COLO829 (cell line): ENCODE measurements at places on chromosomes 3 and 15.

DNA sequence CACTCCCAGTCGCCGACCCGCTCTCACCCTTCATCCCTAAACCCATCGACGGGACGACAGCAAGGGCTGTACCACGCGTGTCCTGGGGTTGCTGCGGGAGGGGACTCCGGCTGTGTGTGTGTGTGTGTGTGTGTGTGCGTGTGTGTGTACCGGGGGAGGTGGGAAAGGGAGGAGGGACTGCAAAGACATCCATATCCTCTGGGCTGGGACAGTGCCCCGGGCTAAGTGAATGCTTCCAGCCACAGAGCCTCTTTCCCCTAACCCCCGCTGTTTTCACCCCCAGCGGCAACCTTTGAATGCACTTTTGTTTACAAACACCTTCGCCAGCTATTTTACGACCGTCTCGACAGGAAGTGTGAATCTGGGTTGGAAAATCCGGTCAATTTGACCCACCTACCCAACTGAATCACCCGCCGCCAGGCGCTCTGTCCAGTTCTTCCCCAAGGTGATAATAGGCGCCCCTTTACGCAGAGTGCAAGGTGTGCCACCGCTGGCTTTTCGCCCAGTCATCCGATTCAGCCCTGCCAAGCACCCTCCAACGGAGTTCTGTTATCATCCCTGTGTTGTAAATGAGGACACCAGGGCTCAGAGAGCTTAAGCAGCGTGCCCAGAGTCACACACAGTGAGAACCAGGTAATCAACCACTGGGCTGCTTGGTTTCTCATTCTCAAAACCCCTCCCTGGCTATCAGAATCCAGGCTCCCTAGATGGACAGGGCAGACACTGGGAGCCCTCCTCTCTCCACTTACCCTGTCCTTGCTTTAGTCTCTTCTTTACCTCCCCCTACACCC lies 739 bp upstream of the AMOTL2 start:
- no peak for DNase-seq

- no peak for DNase-seq
Observed at GRCh38 chr15:52698514-52698913, 19.3 kb upstream of the ATOSA start.

DNA sequence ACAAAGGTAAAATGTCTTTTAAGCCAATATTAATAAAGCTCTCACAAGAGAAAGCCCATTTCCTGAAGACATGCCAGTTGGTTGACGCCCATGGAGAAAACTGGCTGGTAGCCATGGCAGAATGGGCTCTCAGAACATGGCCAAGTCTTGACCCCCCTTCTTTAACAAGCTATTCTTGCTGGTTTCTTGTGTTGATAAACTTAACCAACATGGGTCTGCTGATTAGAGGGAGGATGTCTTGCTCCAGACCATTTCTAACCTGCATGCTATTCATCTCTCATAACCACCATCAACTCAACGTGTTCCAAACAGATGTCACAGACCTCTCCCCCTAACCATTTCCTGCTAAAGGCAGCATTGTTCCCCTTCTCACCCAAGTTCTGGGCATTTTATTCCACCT lies 25.7 kb downstream of the NTRK3 start:
- DNase-seq, result no peak

DNA sequence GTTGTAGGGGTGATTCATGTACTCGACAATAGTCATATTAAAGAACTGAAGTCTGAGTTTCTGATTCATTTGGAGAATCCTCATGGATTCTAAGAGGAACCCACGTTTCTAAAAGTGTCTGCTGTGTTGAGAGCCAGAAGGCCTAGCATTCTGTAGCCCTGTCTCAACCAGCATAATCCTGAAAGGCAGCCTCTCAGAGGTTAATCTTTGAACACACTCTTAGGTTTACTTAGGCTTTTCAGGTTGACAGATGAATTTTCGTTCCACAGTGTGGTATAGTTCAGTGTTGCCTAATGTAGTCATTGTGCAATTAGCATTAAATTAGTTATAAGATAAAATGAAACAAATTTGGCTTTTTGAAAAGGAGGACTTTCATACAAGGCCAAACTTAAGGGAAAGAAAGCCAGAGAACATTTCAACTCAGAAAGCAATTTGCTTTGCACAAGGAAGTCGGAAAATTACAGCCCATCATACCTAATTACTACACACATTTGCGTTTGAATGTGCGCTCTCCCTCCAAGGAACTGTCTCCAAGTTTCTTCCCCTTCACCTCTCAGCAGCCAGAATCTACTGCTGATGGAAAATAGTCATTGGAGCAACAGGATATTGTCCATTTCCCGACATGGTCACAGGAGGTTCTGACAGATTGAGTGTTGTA lies 42.0 kb downstream of the AGBL1 start:
- no peak for DNase-seq

DNA sequence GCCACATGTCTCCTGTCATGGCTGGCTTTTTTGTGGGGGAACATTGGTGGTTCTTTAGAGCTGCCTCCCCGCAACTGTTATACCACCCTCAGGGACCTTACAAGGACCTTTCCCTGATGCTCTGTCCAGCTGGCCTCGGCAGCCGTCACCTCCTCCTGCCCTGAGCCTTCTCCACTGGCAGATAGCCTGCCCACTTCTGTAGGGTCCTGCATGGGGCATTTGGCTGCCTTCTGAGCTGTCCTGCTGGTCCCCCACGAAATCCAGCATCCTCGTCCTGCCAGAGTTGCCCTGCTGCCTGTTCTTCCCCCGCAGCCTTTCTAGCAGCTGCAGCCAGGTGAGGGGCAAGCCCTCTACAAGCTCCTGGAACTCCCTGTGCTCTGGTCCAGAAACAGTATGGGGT lies 86.2 kb downstream of the USP13 start:
- no peak for DNase-seq

- no peak for DNase-seq
Observed at GRCh38 chr3:133575086-133575485, 1.6 kb downstream of the CDV3 start.

- DNase-seq, result no peak
Observed at GRCh38 chr15:83993591-83993990, 242.0 kb upstream of the GOLGA6L4 start.

DNA sequence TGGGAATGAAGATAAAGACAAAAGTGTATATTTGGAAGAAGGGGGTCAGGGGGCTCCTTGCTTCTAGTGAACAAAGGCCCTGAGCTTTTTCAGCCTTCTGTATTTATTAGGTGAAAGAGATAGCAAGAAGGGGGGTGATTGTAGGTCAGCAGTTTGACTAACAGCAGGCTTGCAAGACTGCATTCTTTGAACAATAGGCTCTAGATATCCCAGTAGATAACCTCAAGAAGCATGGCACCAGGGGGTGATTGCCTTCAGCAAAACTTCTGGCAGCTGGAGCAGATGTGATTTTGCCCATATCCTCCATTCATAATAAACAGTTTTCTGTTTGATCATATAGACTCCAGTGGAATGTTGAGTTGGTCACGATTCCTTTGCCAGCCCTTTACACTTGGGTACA lies 31.7 kb upstream of the GOLIM4 start:
- DNase-seq, result no peak
